T-helper 17 cell (primary cell): ENCODE measurements at places on chromosomes 7 and 10. TPM values are rescaled to one million over a fixed set of nuclear protein-coding genes. Genes with fewer than 3 reads are reported as not detected.

DNA sequence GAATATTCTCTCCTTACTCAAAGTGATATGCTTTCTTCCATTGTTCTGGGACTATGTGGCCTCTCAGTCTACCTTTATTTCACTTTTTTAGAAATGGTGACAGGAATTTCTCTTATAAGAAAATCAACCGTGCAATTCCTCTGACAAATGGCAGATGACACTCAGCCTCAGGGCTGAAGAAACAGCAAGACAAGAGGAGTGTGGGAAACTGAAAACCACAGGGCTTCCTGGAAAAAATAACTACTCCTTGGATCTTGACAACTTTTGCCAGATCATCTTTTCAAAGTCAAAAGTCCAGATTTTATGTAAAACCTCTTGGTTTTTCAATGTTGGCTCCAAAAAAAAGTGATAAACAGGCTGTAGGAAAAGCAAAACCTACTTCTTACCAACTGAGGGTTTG is 121.5 kb downstream of the TYW1B start:
- DNase-seq: no peak

DNA sequence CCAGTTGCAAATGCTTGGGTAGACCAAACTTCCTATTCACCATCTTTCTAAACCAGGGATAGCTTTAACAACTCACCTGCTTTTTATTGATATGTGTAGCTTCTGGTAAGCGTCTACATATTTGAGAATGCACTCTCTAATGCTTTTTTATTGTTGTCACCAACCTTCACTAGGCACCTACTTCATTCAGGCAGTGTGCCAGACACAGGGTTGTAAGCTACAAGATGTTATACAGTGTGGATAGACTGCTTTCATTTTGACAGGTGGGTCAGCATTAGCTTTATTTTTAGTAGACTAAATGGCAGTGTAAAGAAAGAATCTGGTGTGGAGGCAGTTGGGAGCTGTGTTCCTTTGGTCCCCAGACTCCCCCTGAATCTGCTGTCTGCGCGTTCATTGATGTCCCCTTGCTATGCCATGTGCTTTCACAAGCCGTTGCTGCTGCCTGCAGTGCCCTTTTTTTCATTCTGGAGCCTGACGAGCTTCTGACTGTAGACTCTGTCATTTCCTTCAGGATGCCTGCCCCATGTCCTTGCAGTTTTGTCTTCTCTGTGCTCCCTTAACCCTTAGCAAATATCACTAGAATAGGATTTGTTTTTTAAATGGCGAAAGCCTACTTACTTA is 32.1 kb downstream of the NRF1 start:
- no peak for DNase-seq

- no peak for DNase-seq
Observed at GRCh38 chr10:110980807-110981206, 61.4 kb downstream of the SHOC2 start.

The BTAF1 gene
- total RNA-seq: 68.9 TPM

GRCh38 chr7:77657427-77658224 is 38.6 kb upstream of the RSBN1L start:
- no peak for DNase-seq

- DNase-seq: no peak
Observed at GRCh38 chr7:79434867-79435266, 18.6 kb downstream of the MAGI2 start.

The MMP21 gene
- 0.29 TPM for total RNA-seq

DNA sequence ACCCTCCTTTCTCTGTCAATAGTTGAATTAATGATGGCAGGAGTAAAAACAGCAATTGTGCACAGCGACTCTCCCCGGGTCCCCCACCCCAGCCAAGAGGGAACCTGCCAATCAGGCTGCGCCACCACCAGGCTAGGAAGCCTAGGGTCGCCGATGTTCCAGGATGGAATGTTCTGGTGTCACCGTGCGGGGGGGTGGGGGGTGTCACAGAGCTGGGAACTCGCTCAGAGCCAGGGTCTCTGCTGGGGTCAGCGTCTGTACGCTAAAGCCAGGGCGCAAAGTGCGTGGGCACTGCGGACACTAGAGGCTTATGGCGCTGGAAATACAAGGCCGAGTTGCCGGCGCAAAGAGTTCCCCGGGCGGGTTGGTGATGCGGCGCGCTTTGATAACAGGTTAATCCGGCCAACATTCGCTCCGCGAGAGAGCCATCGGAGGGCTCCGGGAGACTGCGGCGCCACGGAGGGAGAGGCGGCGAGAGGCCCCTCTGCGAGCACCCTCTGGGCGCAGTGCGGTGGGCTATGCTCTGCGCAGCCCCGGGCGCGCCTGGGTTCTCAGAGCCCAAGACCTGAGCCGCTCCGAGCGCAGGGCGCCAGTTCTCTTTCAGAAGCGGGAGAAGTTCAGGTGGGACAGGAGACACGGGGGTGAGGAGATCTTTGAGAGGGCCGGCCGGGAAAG is 192.3 kb downstream of the EMX2 start:
- DNase-seq: no peak

The MEOX2 gene
- total RNA-seq: not detected

DNA sequence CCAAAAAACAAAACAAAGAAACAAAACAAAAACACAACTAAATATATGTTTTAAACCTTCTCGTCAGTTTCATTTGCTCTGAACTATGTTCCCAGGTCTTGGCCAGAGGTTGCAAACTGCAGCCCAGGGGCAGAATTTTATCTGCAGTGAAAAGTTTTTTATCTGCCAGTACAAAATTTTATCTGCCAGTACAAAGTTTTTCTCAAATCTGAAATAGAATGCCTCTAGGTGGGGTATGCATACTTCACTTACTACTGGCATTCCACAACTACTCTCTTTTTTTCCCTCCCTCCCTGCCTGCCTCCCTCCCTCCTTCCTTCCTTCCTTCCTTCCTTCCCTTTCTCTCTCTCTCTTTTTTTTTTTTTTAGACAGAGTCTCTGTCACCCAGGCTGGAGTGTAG is 9.4 kb upstream of the CLDN3 start:
- no peak for DNase-seq

DNA sequence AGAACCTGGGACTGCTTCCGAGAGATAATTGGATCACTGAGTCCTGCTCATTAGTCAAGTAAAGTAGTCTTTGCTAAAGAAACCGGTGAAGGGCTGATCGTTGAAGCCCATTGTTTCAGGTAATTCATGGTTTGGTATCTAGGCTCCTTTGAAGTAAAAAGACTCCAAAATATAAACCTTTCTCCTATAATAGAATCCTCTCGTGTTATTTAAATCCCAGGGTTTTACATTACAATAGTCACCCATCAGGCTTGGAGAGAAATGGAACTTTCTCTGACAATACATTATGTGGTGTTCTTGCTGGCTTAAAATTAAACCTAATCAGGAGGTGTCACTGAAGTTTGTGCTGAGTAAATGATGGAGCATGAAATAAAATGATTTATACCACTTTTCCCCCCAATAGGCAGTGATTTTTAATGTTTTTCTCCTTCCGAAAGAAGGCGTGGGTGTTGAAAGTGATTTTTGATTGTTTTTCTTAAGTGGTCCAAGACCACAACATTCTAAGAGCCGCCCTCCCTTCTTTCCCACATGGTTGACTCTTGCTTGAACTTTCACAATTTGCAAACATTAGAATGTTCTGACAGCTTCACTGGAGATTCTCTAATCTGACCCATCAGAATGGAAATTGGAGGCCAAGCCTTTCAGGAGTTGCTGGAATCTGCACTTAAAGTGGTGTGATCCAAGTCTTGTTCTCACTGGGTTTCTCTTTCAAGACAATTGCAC is 44.2 kb downstream of the LRMDA start:
- DNase-seq: no peak

DNA sequence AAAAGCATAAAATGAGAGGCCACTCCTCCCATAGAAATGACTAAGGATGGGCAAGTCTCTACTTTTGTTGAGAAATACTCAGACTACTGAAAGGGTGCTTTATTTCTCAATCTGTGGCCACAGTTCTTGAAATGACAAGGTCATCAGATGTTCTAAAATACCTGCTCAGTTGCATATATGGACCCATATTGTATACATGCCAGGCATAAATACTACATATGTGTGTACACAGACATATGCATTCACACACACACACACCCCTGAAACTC is 691.5 kb upstream of the SORCS1 start:
- DNase-seq: no peak

GRCh38 chr10:58359541-58359940 is 24.7 kb downstream of the UBE2D1 start:
- no peak for DNase-seq

The VWA2 gene
- not detected for total RNA-seq

The GBF1 gene
- 44.6 TPM for total RNA-seq

The PDZD7 gene
- total RNA-seq: 1.1 TPM

- no peak for DNase-seq
Observed at GRCh38 chr10:132722394-132723329, 63.3 kb downstream of the NKX6-2 start.

DNA sequence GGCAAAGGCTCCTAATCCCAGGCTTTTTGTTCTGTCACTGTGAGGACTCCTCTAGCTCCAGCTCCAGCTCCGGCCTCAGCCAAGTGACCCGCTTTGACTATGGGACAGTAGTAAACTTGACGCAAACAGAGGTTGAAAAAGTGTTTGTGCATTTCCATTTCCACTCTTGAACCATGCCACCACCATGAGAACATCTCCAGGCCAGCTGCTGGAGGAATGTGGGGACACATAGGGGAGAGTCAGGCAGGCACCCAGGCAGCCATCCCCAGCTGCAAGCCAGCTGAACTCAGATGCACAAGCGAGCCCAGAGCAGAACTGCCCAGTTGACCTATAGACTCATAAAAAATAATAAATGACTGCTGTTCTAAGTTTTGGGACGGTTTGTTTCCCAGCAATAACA is 224.7 kb downstream of the GRID1 start:
- no peak for DNase-seq

GRCh38 chr7:134910968-134911367 is 75.3 kb upstream of the AGBL3 start:
- DNase-seq: no peak

DNA sequence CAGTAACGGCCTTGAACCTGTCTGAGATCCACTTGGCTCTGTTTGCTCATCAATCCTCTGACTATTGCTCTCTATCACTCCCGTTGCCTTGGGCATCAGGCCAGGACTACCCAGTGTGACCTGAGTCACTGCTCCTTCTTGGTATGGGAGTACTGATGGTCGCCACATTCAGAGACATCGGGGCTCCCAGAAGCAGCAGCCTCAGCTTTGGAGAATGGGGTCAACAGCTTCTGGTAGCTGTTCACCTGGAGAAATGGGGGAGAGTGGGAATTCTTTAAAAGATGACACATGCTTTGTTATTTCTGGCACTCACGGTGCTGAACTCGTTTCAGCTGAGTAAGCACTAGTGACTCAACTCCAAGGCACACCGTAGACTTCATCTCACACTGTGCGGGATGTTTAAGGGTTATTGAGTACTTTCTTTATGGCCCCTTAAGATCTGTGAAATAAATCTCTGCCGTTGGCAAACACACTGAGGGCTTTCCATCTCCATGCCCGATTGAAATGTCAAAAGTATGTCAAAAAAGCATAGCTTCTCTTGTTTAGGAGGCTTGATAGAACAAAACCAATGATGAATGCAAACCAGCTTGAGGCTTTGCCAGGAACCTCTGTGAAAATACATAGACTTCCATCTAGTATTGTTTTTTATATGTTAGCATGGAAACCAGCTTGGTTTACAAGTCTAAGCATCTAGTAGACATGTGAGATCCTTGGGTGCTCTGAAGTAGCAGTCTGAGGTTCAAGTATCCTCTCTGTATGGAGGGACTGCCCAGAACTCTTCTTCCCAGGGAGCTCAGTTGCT is 333.1 kb downstream of the CXCL12 start:
- DNase-seq: no peak

DNA sequence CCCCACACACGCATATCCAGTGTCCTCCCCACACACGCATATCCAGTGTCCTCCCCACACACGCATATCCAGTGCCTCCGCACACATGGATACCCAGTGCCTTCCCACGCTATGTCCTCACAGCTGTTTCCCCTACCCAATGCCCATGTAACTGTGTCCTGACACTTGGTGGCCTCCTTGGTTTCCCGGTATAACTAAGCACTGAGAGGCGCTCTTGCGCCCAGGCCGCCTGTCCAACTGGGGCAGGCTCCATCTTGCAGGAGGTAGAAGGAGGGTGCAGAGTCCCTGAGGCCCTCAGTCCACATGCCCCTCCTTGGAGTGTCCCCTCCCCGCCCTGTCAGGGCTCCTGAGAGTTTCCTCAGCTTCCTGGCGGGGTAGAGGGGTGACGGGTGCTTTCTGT is 535.6 kb downstream of the DNAJB6 start:
- DNase-seq: no peak

The C10orf67 gene
- total RNA-seq: not detected

DNA sequence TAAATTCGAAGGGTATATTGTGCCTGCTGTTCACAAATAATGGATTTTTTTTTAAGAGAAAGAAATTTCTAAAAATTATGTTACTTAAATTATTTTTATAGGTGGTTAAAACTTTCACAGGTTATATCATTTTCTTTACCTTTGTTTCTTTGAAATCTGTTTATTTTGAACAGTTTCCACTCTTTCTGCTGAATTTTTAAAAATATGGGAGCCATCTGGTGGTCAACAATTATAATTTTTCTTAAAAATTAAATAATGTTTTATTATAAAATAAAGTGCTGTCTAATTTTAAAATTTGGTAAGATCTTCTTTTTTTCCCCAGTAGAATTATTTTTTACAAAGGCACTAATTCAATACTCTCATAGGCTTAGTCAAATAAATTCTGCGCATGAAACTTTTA is 263.9 kb downstream of the ETV1 start:
- no peak for DNase-seq

DNA sequence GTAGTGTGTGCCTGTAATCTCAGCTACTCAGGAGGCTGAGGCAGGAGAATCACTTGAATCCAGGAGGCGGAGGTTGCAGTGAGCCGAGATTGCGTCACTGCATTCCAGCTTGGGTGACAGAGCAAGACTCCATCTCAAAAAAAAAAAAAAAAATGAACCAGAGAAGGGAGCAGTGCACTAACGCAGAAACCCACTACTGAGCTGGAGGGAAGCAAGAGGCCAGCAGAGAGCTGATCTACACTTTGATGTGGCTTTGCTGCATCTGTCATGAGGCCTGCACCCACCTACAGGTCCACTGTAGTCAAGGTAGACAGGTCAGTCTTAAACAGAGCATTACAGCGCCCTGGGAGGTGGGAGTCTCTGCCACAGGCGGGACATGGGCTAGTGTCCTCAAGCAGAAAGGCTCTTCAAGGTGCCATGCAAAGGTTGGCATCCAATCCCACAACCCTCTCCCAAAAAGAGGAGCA is 30.0 kb downstream of the MAT1A start:
- DNase-seq: no peak

- DNase-seq: no peak
Observed at GRCh38 chr10:24251547-24251946, 42.6 kb downstream of the KIAA1217 start.

- DNase-seq: no peak
Observed at GRCh38 chr10:79028451-79029010, 40.2 kb upstream of the ZMIZ1 start.

The ARID5B gene
- 67.6 TPM for total RNA-seq

GRCh38 chr7:113113912-113114311 is 4.4 kb downstream of the SMIM30 start:
- DNase-seq: no peak

The PIP gene
- total RNA-seq: not detected
